ENCODE measurements at places on chromosomes 4 and X.

GRCh38 chr4:168486912-168487281 lies 6.6 kb upstream of the DDX60L start:
- peak; percentile 77 for DNase-seq

DNA sequence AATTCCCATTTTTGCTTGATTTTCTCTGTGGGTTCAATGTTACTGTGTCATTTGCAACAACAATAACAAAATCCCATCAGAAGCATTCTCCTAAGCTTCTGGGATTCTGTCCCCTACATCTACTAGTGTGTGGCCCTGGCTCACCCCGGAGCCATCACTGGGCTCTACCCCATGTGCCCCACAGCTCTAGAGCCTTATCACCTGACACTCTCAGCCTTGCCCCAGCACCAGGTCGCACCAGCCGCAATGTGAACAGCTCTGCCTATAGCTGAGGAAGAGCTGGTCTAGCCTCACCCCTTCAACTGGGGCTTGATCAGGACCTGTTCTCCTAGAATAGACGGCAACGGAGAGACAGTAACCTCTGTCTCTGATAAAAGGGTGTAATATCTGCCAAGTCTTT lies 161.7 kb downstream of the SHROOM3 start:
- DNase-seq: no peak

- no peak for DNase-seq
Observed at GRCh38 chrX:47843363-47843762, 6.7 kb downstream of the ZNF81 start.

DNA sequence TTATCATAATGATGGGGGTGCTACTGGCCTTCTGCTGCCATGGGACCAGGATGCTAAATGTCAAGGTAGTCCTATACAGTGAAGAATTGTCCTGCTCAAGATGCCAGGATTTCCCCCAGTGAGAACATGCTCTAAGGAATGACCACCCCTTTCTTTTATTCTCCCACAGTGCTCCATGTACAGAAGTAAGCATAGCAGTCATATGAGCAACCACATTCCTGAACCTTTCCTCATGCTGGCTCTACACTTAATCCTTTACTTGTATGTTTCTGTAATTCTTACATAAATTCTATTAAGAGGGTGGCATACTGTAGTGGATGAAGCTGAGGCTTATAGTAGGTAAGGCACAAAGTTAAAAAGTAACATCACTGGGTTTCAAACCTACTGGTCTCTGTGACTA lies 20.2 kb downstream of the CYP2U1 start:
- DNase-seq: peak; percentile 69
